ENCODE measurements at places on chromosomes 6 and 20. TPM values are rescaled to one million over a fixed set of nuclear protein-coding genes. Genes with fewer than 3 reads are reported as not detected.

The GCNT2 gene
- total RNA-seq: not detected

The PROCR gene
- 70.1 TPM for total RNA-seq

The RNF39 gene
- not detected for total RNA-seq

The LAMP5 gene
- not detected for total RNA-seq

The C20orf144 gene
- total RNA-seq: not detected

The TCF15 gene
- not detected for total RNA-seq

The CLVS2 gene
- total RNA-seq: not detected

The IL17A gene
- not detected for total RNA-seq

The GNRH2 gene
- total RNA-seq: not detected

The MMS22L gene
- 3.8 TPM for total RNA-seq

The OLIG3 gene
- total RNA-seq: not detected

The PSMG4 gene
- 5.2 TPM for total RNA-seq

The C6orf118 gene
- total RNA-seq: not detected

The CDH4 gene
- total RNA-seq: 0.82 TPM
